ENCODE measurements at places on chromosomes 2 and 18. TPM values are rescaled to one million over a fixed set of nuclear protein-coding genes. Genes with fewer than 3 reads are reported as not detected.
A peak's percentile ranks its signal among the peaks of the same experiment; 100 is the strongest.

The TEX44 gene
- not detected for total RNA-seq

DNA sequence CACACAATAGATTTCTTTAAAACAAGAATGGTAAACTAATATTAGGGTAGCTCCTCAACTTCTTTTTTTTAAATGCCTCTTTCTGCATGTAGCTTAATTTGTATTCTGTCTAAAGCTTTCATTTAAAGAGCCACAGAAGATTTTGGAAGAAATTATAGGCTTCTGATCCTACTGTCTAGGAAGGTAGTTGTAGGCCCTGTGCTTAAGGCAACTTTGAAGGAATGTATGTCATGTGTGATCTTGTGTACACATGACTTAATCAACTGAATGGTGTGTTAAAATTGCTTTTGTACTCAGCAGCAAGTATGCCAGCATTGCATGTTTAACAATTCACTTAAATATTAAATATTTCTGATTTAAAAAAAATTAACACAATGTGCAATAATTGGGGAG is 51.5 kb upstream of the LYPD6 start:
- H3K27ac ChIP-seq, result no peak overlapping the region
- H3K4me3 ChIP-seq, result no peak overlapping the region
- no peaks in the 10 kb centered on the region for H3K4me1 ChIP-seq
- no peak for DNase-seq

GRCh38 chr18:48036226-48036625 is 105.8 kb upstream of the SMAD2 start:
- H3K27ac ChIP-seq, result no peak overlapping the region
- no peaks in the 10 kb centered on the region for H3K27me3 ChIP-seq
- DNase-seq, result no peak
- H3K4me1 ChIP-seq, result no peaks in the 10 kb centered on the region
- H3K4me3 ChIP-seq, result no peak overlapping the region

- H3K36me3 ChIP-seq, result no peaks in the 10 kb centered on the region
- DNase-seq, result no peak
- H3K4me3 ChIP-seq, result no peak overlapping the region
- H3K27me3 ChIP-seq, result peaks cover 5% of the 10 kb centered on the region
- H3K27ac ChIP-seq, result no peak overlapping the region
These were observed 554.9 kb downstream of the PLCL1 start for GRCh38 chr2:198359308-198359707.

GRCh38 chr2:26587994-26588393 is 53.2 kb downstream of the CIB4 start:
- DNase-seq, result peak; percentile 33
- H3K4me1 ChIP-seq, result no peaks in the 10 kb centered on the region
- H3K4me3 ChIP-seq, result no peak overlapping the region
- no peak overlapping the region for H3K27ac ChIP-seq

- H3K4me1 ChIP-seq, result no peaks in the 10 kb centered on the region
- no peaks in the 10 kb centered on the region for H3K36me3 ChIP-seq
- H3K27ac ChIP-seq, result no peak overlapping the region
- DNase-seq, result no peak
- no peak overlapping the region for H3K4me3 ChIP-seq
These were observed 259.1 kb upstream of the RAB6C start for GRCh38 chr2:129720360-129720759.

- H3K27ac ChIP-seq, result no peak overlapping the region
- DNase-seq, result no peak
- H3K4me1 ChIP-seq, result no peaks in the 10 kb centered on the region
- H3K27me3 ChIP-seq, result 0 out of 2 replicates have a peak, but pooled peaks cover 3% of the 10 kb centered on the region
These were observed 147.2 kb upstream of the L3MBTL4 start for GRCh38 chr18:6561862-6562291.

The SPAST gene
- 16.7 TPM for total RNA-seq

The GPR39 gene
- 2.6 TPM for total RNA-seq

DNA sequence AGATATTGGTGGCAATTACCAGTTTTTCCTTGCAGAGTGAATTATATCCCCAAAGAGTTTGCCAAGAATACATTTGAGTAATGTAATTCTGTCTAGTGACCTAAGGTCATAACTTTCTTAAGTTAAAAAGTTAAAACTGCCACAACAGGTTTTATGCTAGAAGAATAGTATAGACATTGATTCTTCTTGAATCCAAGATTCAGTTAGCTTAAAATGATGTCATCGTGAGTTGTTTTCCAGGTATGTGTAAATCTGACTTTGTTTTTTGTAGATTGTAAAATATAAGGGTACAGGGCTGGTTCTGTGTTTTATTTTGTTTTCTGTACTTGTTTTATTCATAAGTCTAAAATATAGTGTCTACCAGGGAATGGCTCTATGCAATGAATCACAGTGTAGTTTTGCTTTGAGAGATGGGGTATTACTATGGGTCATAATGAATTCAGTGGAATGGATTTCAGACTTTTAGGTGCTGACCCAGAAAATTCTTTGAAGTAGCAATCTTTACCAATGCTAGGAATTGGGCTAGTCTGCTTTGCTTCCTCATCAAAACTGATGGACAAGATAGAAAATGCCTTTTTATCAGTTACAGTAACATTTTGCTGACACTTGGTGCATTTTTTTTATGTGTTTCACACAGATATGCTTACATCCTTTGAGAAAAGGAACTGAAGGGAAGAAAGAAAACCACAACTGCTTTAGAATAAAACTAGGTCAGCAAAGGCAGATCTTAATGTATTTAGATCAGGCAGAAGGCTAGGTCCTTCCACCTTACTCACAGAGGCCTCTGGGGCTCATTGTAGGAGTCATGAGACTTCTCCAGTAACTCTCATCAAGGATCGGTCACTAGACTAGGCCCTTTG is 20.8 kb upstream of the MGAT5 start:
- no peaks in the 10 kb centered on the region for H3K36me3 ChIP-seq
- no peak overlapping the region for H3K4me3 ChIP-seq
- H3K27ac ChIP-seq, result no peak overlapping the region
- DNase-seq, result no peak
- H3K27me3 ChIP-seq, result no peaks in the 10 kb centered on the region

DNA sequence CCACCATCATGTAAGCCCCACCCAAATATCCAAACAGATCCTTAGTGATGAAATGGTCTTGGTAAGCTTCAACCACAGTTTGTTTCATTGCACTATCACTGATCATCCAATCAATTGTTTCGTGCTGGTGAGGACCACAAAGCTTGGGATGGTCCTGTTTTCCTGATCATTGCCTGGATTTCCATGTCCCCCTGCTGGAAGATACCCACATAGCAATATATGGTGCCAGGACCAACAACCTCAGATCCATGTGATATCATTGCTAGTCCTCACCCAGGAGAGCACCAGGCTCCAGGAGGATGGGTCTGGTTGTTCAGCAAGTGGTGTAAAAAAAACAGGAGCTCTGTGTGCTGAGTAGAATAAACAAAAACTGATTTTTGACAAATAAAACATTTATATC is 206.5 kb upstream of the SH3BP4 start:
- no peak overlapping the region for H3K27ac ChIP-seq
- no peaks in the 10 kb centered on the region for H3K4me1 ChIP-seq

The CNNM4 gene
- 3.5 TPM for total RNA-seq

The FBLN7 gene
- not detected for total RNA-seq

GRCh38 chr2:88221365-88221942 is 51.3 kb downstream of the THNSL2 start:
- DNase-seq, result no peak
- peaks cover 9% of the 10 kb centered on the region for H3K27me3 ChIP-seq
- no peaks in the 10 kb centered on the region for H3K36me3 ChIP-seq
- no peak overlapping the region for H3K27ac ChIP-seq
- H3K4me1 ChIP-seq, result no peaks in the 10 kb centered on the region

The KCNF1 gene
- 0.24 TPM for total RNA-seq

The IL37 gene
- not detected for total RNA-seq

Measured in SJSA1 (cell line).